ENCODE measurements at places on chromosomes 3 and 15.

GRCh38 chr3:74145277-74145676 is 469.2 kb downstream of the CNTN3 start:
- DNase-seq = no peak

DNA sequence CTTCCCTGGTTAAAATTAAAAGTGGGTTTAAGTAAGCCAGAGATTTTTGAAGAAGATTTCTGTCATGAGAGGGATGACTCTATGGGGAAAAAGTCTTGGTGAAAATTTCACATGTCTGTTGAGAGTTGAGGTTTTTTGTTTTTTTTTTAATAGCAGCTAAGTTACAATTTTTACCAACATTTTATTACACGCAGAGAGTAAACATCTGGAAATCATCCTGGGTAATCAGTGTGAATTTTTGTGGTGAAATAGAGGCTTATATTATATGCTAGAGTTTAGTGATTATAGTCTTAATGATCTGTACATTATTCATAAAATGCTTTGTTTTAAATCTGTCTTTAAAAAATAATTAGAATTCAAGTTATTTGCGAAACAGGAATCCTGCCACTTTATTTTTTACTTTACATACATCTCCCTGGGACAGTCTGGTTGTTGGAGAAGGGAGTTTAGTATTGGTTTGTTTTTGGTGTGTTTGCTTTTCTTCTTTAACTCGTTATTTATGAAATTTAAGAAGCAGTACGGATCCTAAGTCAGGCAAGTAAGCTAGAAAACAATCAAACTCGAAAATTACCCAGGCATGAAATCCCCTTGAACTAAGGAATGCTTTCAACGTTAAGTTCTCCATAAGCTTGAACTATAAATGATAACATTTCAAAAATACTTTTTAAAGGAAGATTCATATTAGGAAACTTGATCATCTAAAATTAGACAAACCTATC is 143.4 kb upstream of the TSC22D2 start:
- no peak for DNase-seq

DNA sequence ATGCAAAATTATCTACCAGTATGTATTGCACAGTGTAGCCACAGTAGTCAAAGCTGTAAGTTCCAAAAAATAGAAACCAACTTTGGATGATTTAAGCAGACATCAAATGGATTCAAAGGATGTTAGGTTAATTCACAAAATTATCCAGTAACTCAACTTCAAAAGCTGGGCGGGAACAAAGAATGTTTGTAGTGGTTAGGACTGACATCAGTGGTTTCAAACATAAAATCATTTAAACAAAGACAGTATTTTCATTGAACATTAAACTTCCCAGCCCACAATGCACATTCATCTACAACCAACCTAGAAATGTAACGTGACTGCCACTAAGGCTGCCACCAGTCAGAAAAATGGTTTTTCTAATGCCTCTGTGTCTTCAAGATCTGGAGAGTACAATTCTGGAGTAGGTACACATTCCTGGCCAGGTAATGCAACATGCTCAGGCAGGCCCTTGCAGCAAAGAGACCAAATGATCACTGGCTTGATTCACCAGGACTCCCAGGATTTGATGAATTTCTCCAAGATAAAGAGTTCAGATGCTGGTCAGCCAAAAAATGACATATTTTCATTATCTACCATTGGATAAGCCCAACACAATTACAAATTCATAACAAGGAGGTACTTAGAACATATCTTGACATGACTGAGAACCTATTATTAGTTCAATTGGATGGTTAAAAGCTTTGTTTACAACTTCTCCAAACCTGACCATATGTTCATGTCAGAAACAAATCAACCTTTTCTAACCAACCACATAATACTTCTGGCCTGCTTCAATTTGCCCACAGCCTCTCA is 189.8 kb upstream of the CNTN4 start:
- no peak for DNase-seq

DNA sequence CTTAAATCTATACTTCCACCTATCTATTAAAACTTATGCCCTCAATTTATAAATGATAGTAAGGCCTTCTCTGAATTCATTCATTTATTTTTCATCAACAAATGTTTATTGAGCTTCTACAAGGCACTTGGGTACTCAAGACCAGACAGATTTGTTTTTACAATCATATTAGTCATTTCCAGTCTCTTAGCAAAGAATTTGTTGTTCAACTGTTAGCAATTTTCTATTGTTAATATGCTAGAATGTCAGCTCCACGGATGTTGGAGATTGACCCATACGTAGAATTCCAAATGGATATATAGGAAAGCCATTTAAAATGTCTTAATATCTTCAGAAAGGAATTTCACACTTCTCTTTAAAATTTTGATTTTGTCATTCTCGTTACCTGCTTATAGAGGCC is 36.7 kb downstream of the ZBTB38 start:
- no peak for DNase-seq

GRCh38 chr3:112425858-112426750 is 73.2 kb downstream of the BTLA start:
- no peak for DNase-seq

GRCh38 chr3:195201295-195201694 is 69.7 kb downstream of the XXYLT1 start:
- DNase-seq = no peak

DNA sequence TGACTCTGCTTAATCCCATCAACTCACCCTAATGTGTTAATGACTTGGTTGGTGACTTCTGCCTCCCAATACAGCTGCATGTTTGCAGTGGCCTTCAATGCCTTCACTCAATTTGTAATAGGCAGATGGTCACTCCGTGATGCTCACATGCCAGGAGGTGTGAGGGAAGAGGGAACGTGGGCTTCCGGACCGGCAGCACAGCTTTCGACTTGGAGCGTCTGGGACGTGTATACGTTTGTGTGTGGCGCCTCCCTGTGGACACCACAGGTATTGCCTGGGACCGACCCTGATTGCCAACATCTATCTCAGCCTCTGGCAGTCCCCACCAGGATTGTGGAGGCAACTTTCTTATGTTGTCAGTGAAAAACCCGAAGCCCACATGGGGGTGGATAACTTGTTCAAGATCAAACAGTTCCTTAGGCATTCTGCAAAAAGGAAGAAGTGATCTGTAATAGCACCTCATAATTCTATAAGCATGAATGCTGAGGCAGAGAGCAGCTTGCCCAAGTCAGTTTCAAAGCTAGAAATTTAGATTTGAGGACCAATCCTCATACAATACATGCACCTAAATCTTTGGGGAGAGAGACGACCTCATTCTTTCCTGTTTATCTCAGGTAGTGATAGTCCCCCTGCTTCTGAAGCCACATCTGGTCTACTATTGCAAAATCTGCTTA is 16.9 kb downstream of the MRPL46 start:
- DNase-seq = peak; percentile 87

DNA sequence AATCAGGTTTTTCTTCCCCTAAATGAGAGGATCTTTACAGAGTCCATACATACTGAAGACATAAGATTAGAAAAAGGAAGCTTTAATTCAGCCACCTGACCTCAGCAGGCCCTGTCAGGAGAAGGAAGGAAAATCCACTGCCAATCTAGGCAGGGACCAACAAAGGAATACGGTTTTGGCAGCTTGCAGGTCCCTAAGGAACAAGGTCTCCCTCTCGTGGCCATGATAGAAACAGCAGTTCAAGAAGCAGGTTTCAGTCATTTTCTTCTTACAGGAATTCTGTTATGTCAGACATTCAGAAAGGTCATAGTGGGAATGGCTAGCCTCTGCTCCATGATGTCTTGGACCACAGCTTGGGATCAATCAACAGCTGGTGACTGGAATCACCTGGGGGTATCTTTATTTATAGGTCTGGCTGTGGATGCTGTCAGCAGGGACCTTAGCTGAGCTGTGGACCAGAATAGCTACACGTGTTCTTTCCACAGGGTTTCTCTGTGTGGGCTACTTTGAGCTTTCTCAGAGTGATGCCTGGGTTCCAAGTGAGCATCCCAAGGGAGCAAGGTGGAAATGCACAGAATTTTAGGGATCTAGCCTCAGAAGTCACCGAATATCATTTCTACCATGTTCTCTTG is 9.4 kb upstream of the CMSS1 start:
- peak; percentile 71 for DNase-seq

- no peak for DNase-seq
Measured at GRCh38 chr15:97977734-97978133, 17.2 kb downstream of the ARRDC4 start.

GRCh38 chr15:100880139-100880896 is 687 bp downstream of the ALDH1A3 start:
- peak; percentile 53 for DNase-seq

DNA sequence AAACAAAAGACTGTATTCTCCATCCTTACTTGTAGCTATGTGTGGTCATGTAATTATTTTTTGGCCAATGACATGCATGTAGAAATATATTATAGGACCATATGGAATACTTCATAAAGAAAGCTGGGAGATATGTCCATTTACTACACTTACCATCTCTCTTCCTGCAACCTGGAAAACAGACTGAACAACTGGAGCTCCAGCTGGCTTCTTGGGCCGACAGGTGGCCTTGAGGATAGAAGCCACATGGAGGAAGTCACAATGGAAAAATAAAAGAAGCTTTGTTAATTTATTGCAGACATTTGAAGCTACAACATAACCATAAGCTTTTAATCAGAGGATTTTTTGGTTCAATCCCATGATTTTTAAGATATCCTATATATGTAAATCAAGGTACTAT is 167.9 kb upstream of the CBLB start:
- DNase-seq = no peak

DNA sequence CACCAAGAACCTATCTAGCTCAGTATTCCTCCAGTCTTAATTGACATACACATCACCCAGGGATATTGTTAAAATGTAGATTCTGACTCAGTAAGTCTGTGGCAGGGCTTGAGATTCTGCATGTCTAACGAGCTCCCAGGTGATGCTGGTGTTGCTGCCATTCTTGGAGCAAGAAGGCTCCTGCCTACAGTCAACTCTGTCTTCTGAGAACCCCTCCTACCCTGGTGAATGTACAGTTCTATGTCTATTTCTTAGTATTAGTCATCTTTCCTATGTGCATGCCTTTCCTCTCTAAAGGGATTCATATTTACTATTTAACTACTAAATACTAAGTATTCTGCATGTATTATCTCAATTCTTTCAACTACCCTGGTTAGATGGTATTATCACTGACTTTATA is 268.7 kb downstream of the EDEM1 start:
- DNase-seq = no peak

- peak; percentile 59 for DNase-seq
Measured at GRCh38 chr3:16828815-16829214, 55.9 kb upstream of the PLCL2 start.

DNA sequence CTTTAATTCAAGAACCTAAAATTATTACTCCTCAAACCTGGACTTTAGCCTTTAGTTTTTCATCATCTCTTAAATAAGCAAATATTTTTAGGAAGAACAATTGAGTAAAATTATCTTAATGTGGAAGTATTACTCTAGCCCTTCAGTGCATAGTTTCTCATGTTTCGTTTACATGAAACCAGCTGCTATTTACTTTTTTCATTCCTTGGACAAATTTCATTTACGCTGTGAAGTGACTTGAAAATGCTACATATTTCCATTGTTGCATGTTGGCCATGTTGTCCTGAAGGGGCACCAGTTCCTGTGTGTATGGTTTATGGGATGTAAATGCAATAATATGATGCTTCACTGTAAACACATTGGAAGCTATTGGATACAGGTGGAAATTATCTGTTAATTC is 49.9 kb downstream of the SLC25A26 start:
- no peak for DNase-seq

DNA sequence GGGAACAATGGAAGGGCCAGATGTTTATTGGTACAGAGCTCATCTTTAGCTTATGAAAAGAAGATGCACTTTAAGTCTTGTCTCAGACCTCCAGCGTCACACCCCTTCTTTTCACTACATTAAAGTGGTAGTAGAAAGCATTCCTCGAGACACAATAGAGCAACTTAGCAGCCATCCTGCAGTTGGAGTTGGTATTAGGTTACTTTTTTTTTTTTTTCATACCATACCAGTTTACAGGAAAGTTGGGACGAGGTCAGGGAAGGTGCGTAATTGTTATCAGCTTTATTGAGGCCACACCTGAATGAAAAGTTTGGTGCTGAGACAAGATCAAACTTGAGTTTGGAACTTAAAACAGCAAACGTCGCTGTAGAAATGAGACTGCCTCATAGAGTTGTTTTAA is 203.8 kb downstream of the SOX2 start:
- no peak for DNase-seq

DNA sequence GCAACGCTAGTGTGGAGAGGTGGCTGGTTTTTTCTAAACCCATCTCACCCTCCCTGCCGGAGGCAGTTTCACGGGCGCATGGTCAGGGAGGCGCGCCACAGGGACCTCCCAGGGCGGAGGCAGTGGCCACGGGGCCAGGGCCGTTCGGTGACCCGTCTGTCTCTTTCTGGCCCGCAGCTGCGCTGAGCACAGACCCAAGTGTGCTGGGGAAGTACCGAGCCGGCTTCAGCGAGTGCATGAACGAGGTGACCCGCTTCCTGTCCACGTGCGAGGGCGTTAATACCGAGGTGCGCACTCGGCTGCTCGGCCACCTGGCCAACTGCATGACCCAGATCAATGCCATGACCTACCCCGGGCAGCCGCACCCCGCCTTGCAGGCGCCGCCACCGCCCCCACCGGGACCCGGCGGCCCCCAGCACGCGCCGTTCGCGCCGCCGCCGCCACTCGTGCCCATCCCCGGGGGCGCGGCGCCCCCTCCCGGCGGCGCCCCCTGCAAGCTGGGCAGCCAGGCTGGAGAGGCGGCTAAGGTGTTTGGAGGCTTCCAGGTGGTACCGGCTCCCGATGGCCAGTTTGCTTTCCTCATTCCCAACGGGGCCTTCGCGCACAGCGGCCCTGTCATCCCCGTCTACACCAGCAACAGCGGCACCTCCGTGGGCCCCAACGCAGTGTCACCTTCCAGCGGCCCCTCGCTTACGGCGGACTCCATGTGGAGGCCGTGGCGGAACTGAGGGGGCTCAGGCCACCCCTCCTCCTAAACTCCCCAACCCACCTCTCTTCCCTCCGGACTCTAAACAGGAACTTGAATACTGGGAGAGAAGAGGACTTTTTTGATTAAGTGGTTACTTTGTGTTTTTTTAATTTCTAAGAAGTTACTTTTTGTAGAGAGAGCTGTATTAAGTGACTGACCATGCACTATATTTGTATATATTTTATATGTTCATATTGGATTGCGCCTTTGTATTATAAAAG is 1.8 kb downstream of the HES1 start:
- no peak for DNase-seq

GRCh38 chr3:188147782-188148181 is 6.2 kb upstream of the LPP start:
- no peak for DNase-seq

DNA sequence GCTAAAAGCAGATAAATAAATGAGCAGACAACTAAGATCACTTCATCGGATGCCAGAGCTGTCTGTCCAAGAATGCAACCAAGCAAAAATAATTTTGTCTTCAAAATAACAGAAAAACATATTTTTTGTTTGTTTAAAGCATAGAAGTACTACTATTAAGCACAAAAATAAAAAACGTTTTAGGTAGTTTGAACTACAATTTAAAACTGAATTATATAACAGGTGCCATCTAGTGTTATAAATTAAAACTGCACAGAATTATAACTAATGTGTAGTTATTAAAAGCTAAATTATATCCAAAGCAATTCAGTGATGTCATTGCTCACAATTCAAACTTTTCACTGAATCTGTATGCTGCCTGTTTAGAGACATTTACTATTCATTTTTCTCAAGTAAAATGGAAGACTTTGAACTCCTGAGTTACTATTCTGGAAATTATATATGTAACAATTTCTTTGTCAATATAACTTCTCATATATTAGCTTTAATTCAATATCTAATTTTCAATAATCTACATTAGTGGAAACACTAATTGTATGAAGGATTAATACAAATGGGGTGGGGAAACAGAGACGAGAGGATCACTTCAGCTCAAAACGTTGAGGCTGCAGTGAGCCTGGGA is 29.5 kb downstream of the LINS1 start:
- DNase-seq = no peak

- DNase-seq = no peak
Measured at GRCh38 chr3:47022641-47023071, 43.2 kb downstream of the NBEAL2 start.

All from iPS-NIHi11 (cell line).